ENCODE measurements at places on chromosomes 4 and X. TPM values are rescaled to one million over a fixed set of nuclear protein-coding genes. Genes with fewer than 3 reads are reported as not detected.

DNA sequence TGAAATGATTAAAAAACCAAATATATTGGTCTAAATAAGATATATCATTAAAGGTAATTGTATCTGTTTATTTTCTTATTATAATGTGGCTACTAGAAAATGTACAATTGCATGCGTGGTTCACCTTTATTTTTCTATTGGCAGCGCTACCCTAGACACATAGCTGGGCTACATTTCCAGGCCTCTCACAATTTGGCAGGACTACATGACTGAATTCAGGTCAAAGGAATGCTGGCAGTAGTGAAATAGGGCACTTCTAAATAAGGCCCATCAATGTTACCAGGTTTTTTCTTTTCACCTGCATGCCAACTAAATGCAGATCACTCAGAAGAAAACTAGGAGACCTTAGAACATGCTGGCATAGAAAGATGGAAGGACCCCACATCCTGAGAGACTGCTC lies 1072.9 kb upstream of the SLIT2 start:
- no peak for DNase-seq

DNA sequence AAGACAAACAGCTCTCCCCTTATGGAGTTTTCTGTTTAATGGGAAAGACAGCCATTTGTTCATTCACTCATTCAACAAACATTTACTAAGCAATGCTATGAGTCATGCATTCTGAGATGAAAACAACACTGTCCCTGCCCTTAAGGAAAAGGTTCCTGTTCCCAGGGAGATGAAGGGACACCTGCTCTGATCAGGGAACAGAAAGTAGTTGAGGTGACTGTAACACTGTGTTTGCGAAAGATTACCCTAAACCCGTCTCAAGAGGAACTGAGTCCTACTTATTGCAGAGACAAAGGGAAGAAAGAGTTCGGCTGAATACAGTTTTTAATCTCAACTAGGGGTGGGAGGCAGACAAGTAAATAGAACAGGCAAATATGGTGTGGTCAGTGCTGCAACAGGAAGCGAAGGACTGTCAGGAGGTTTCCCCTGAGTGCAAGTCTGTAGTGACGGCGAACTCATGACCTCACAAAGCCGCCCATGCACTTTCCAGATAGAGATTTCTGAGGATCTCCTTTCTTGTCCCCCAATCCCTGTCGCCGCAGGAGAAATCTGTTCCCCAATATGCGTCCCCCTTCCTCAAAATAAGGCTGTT lies 712 bp downstream of the STX18 start:
- peak; percentile 62 for DNase-seq

GRCh38 chr4:163846008-163846407 lies 351.5 kb downstream of the TMA16 start:
- DNase-seq, result no peak

DNA sequence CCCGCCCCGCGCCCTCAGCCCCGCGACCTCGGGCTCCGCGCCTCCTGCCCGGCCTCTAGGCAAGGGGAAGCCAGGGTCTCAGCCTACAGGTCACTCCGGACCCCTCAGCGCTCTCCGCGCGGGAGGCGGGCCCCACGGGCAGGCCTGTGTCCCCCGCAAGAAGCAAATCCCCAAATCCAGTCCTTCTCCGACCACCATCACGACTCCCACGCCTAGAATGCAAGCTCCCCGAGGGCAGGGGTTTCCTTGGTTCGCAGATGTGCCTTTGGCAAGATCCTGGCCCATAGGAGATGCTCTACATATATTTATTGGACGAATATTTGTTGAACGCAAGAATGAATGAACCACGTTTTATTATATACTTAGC lies 260 bp upstream of the CCDC149 start:
- no peak for DNase-seq

Gene SPACA5
- total RNA-seq, result not detected

Gene NDP
- total RNA-seq, result not detected

Gene PABPC1L2A
- not detected for total RNA-seq

All from activated CD4-positive, alpha-beta memory T cell treated with anti-CD3 and anti-CD28 coated beads for 36 hours (primary cell).